Right ventricle myocardium superior (tissue), 1 donor: ENCODE measurements at places on chromosomes 7 and 10. TPM values are rescaled to one million over a fixed set of nuclear protein-coding genes. Genes with fewer than 3 reads are reported as not detected.

GRCh38 chr7:8443576-8444467, 10.4 kb downstream of the NXPH1 start:
- DNase-seq: no peak

ZNF425 gene
- total RNA-seq: 0.38 TPM

DNA sequence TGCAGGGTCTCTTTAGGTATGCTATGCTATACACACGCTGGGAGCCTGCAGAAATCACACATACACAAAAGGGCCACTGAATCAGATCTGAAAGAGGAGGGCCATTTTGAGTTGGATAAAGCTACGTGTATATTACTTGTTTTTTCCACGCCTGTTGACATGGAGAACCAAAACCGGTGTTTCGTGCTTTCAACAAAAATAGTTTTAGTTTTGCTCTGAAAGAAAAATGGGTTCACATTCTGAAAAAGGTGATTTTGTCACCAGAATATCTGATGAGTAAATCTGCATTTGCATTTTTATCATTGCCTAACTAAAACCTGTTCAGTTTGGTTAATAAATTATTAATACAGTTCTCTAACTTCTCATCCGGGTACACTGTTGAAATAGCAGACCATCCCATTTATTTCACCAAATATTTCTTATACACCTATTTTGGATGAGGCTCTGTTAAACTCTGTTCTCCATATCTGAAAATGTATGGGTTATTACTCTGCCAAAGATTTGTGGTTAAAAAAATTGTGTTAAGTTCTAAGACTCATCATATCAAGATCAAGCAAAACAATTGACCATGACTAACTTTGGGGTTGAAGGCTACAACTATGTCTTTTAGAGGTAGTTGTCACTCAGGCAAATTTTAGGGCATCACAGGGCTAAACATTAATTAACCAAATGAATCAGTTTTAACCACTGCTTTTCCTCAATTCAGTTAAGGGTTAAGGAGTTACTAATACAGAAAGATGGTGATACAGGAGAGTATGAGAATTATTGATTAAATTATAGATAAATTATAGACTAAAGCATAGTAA, 101.2 kb upstream of the RPA3 start:
- no peak for DNase-seq

- DNase-seq: no peak
Measured at GRCh38 chr10:100103581-100103980, 21.9 kb upstream of the CPN1 start.

DNA sequence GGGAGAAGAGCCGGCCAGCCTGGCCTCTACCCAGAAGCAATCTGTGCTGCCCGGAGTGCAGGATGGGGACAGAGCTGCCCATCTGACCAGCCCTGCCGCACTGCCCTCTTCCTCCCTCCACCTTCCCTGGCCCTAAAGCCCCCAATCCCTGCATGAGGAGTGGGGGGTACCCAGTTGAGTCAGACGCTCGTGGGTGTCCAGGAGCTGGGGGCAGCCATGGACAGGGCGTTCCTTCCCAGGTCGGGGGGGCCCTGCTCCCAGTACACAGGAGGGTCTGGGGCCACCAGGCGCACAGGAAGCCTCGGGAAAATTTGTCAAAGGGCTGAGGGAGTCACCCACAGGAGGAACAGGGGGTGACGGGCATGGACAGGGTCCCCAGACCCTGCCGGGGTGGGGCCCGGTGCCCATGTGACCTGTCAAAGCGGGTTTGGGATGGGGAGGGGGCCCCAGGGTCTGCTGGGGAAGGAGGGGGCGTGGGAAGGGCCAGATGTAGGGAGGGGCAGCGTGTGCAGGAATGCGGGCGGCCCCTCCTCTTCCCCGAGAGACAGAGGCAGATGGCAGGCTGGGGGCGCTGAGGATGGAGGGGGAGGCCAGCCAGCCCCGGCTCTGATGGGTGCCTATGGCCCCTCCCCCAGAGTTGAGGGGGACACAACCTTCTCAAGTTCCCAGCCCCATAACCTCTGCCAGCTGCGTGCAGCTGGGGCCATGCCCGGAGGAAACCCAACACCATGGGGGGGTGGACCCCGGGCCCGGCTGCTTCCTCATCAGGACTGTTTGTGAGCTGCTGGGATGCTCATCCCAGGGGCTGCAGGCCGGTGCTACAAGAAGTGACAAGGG, 21.5 kb upstream of the GRIFIN start:
- no peak for DNase-seq
